ENCODE measurements at places on chromosomes 1 and 21. TPM values are rescaled to one million over a fixed set of nuclear protein-coding genes. Genes with fewer than 3 reads are reported as not detected.

DNA sequence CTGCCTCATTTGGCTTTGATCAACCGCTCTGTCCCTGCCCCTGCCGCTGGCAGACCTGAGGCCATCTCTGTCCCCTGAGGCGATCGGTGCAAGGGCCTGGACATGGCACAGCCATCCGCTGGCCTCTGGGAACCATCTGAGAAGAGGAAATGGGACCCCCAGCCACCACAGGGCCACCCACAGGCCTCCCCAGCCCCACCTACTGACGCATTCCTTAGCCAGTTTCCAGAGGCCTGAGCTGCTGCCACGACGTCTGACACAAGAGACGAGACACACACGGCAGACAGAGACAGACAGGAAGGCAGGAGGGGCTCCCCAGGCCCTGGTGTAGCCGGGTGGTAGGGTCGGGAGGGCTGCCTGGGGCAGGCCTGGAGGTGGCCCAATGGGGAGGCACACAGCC is 37.3 kb upstream of the EDN2 start:
- peaks cover 22% of the 10 kb centered on the region for H3K27me3 ChIP-seq
- peaks cover 6% of the 10 kb centered on the region for H3K4me1 ChIP-seq
- no peaks in the 10 kb centered on the region for H3K36me3 ChIP-seq
- no peak for DNase-seq
- H3K4me3 ChIP-seq = no peak overlapping the region

- no peaks in the 10 kb centered on the region for H3K27me3 ChIP-seq
- H3K36me3 ChIP-seq = no peaks in the 10 kb centered on the region
- peaks cover 40% of the 10 kb centered on the region for H3K4me1 ChIP-seq
These were observed 982 bp downstream of the SLC9A1 start for GRCh38 chr1:27153927-27154358.

TRAPPC3 gene
- total RNA-seq = 90.9 TPM

DNA sequence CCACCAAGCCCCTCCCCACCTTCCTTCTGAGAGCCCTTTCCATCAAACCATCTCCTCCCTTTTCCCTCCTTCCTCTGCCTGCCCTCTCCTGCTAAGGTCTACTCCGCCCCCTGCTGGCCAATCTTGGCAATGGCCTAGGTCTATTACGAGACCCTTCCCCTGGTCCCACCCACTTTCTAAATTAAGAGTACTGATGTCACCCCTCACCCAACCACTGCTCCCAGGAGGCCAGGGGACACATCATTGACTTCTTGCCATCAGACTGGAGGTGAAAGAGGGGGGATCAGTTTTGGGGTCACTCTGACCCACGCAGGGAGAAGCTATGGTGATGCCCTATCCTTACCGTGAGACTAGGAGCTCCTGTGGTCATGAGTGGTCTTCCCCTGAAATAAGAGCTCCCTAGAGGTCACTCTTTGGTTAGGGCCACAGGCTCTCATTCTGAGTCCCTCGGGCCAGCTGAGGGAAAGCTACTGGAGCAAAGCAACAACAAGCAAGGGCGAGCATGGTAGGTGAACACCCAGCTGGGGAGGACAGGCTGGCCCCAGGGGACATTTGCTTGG is 34.6 kb upstream of the S100A7 start:
- H3K27me3 ChIP-seq = peaks cover 11% of the 10 kb centered on the region
- H3K27ac ChIP-seq = no peak overlapping the region
- H3K36me3 ChIP-seq = no peaks in the 10 kb centered on the region

- H3K36me3 ChIP-seq = no peaks in the 10 kb centered on the region
- no peaks in the 10 kb centered on the region for H3K27me3 ChIP-seq
- H3K27ac ChIP-seq = no peak overlapping the region
- H3K4me1 ChIP-seq = peaks cover 15% of the 10 kb centered on the region
- H3K4me3 ChIP-seq = peak overlapping the region; percentile 22
These were observed 5.5 kb downstream of the FBXO2 start for GRCh38 chr1:11648732-11649158.
